ENCODE measurements at places on chromosomes 6 and 20.

DNA sequence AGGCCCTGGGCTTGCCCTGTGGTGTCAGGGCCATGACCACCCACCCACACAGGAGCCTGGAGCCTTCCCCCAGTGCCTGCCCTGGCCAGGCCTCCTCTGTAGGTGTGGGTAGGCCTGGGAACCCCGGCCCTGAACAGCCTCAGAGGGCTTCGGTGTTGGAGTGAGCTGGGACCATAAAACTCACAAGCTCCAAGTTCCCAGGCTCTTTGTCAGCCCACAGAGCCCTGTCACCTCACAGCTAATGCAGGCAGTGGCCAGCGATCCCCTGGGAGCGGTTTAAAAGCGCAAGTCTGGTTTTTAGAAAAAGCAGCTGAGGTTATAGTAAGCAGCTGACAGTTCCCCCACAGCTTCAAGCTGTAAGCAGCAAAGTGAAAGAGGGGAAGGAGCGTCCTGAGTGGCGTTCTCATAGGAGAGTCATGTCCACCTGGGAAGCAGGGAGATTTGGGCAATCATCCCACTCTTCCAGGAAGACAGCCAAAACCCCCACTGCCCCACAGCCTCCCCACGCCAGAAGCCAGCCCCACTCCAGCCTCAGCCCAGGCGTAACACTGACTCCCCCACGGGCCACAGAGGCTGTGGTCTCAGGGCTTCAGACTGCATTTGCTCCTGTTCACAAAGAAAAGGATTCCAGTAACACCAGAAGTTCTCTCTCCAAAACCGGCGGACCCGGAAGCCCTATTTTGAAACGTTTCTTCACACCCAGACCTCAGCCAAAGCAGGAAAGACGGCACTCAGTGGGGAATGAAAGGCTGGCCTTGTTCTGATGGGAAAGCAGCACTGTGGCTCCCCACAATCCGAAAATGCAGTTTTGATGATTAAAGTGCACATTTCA, 34.3 kb upstream of the FOXC1 start:
- peak; percentile 53 for DNase-seq

- DNase-seq, result peak; percentile 61
These were observed 118.6 kb downstream of the OGFRL1 start for GRCh38 chr6:71406865-71407860.

DNA sequence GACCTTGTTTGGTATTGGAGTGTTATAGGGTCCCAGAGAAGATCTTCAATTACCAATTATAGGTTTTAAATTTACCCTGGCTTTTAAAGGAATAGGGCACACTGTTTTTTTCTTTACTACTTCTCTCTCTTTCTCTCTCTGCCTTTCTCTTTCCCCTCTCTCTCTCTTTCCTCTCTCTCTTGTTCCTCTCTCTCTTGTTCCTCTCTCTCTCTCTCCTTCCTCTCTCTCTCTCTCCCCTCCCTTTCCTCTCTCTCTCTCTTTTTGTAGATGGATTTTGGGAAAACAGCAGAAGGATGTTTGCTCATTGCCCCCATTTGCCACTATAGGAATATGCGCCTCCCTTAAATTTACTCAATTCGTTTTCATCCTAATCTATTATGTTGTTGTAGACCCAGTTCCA, 45.2 kb downstream of the TBX18 start:
- DNase-seq, result no peak

GRCh38 chr6:93566285-93566684, 146.9 kb upstream of the EPHA7 start:
- no peak for DNase-seq

- no peak for DNase-seq
These were observed 189.2 kb upstream of the FERMT1 start for GRCh38 chr20:6311841-6312655.

- no peak for DNase-seq
These were observed 203.1 kb downstream of the C6orf118 start for GRCh38 chr6:165106261-165106660.

DNA sequence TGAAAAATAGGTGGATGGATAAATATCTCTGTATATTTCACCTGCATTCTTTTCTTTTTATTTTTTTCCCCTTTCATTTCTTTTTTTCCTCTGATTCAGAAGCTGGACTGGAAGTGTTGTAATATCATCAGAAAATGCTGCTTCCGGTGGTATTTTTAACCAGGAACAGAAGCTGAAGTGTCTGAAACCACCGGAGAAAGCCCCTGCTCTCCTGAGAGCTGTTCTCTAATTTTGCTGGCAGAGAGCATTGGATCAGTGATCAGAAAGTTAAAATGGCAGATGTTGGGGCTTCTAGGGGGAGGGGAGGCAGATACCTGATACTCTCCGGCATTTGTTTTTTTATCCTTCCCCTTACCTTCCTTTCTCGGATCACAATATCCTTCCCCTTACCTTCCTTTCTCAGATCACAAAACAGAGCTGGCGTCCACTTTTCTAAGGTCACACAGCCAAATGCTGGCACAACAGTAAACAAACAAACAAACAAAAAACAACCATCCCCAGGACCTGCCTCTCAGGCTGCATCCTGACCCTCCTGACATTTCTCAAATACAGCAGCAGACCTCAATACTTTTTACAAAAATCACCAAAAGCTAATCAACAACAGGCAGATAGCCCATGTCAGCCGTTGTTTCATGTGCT, 143.2 kb upstream of the ZNF217 start:
- DNase-seq, result no peak

DNA sequence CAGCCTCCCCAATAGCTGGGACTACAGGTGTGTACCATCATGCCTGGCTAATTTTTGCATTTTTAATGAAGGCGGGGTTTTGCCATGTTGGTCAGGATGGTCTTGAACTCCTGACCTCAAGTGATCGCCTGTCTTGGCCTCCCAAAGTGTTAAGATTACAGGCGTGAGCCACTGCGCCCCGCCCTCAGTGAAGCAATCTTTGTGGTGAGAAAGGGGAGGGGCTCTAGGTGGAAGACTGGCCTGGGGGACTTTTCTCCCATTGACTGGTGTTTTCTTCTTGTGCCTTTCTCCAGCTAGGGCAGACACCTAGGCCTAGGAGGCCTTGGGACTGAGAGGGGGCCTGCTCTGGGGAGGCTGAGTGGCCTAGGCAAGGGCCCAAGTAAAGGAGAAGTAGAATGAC, 84.1 kb downstream of the DNAAF9 start:
- DNase-seq, result no peak

- peak; percentile 51 for DNase-seq
These were observed 13.5 kb downstream of the ZMYND8 start for GRCh38 chr20:47343007-47343472.

- peak; percentile 85 for DNase-seq
These were observed 116.6 kb downstream of the MRPL14 start for GRCh38 chr6:44010411-44011349.

DNA sequence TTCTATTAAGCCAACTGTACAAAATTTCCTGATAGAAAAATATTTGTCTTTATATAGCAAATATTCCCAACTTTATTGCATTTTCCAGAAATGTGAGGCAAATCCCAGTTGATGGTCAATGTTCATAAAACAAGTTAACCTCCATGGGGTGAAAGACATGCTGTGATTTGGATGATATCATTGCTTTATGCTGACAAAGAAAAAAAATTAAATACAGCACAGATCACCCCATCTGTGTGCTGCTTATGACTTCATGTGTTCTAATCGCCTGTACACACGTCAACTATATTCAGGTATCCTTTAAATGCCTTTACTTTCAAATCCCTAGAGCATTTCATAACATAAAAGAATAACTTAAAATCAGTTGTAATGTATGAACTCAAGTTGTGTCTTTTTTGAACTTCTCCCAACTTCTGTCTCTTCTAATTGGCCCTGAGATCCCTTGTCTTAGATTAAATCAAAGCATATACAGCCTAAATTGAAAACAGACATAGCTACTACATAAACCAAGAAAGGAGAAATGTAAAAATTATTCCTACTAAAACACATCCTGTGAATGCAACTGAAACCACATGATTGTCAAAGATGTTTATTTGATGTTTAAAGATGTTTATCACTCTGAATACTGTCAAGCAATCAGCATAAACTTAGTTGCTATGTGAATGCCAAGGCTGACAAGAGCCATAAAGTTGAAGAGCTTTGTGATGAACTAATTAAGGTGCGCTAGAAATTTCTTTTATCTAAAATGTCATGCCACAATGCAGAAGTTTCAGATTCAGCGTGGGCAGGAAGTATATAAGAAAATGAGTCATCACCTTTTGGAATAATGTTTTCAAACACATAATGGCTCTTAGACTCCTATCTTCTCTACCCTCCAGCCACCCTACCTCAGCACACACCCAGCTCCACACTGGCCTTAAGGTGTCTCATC, 68.7 kb downstream of the FILIP1 start:
- no peak for DNase-seq

DNA sequence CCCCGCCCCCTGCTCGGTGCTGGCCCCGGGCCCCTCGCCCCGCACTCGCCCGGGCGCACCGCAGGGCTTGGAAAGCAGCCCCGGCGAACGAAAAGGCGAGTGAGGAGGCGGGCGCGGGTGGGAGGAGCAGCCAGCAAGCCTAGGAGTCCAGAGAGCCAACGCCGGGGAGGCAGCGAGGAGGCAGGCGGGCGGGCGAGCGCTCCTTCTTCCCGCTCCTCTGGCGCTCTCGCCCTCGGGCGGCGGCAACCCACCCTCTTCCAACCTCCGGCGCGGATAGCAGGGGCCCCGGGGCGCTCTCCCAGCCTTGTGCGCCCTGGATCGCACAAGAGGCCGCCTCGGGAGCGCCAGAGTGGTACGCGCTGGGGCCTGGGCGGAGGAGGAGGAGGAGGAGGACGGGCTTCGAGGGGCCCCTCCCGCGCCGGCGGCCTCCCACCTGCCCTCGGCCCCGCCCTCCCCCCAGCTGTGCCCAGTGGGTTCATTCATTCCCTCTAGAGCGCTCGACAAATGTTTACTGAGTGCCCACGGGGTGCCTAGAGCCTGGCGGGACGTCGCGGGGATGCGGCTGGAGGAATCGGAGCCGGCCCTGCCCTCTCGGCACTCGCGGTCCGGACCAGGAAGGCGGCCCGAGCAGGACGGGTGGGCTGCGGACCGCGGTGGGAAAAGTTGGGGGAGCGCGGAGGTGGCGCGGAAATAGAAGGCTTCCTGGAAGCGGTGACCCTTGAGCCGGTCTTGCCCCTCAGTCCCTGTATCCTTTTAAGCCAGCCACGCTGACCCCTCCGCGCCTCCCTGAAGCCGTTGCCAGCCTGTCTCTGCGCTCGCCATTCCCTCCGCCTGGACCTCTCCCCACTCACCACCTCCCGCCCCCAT, at the start of gene BMP7:
Gene BMP7 (minus strand): TSS at position 351 of the 867 bp plus-strand sequence. CDS start 519 bp downstream, outside the sequence.
- DNase-seq, result peak; percentile 86

DNA sequence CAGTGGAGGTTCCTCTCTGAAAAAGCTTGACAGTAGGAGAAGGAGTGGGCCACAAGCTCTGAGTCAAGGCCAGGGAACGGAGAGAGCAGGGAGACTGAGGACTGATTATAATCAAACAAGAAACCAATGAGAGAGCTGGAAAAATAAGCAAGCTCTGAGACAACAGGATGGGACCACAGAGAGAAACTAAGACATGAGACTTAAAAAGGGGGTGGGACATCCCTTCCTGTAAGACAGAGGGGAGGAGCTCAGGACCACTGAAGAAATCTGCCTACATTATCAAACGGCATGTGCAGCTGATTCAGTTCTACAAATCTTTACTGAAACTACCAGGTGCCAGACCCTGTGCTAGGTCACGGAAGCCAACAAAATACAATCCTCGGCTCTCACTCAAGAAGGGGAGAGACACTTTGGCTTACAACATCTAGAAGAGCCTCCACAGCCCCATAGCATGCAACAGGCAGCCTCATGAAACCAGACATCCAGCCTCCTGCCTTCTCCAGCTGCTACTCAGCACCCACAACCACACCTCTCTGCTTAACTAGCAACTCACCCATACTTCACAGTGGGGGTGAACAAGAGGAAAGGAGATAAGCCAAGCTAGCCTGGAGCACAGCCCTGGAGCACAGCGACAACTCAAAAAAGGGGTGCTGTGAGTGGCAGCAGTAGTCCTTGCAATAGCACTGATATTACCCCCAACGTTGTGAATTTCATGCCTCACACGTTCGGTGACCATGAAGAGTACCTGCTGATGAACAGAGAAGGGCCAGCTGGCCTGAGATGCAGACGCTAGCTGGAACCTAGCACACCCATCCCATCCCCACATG, 39.1 kb upstream of the ANKRD60 start:
- DNase-seq, result no peak

GRCh38 chr20:49942942-49943341, 6.7 kb downstream of the RNF114 start:
- no peak for DNase-seq

- DNase-seq, result peak; percentile 80
These were observed 1.7 kb downstream of the THBD start for GRCh38 chr20:23047738-23048214.

DNA sequence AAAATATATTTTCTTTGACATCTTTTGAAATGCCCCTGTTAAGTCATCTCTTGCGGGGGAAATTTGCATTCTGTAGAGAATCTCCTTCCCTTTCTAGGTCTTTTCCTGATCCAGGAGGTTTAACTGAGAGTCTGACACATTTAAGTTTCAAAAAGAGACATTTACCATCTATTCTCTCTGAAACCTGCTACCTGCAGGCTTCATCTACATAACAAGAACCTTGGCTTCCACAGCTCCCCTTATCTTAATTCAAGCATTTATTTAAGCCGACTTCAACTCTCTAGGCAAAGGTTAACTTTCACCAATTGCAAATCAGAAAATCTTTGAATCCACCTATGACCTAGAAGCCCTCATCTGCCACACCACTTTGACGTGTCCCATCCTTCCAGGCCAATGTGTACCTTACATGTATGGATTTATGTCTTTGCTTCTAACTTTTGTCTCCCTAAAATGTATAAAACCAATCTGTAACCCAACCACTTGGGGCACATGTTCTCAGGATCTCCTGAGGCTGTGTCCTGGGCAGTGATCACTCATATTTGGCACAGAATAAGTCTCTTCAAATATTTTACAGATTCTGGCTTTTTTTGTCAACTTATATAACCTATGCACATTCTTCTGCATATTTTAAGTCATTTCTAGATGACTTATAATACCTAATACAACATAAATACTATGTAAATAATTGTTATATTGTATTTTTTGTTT, 666.7 kb downstream of the UTRN start:
- DNase-seq, result no peak

DNA sequence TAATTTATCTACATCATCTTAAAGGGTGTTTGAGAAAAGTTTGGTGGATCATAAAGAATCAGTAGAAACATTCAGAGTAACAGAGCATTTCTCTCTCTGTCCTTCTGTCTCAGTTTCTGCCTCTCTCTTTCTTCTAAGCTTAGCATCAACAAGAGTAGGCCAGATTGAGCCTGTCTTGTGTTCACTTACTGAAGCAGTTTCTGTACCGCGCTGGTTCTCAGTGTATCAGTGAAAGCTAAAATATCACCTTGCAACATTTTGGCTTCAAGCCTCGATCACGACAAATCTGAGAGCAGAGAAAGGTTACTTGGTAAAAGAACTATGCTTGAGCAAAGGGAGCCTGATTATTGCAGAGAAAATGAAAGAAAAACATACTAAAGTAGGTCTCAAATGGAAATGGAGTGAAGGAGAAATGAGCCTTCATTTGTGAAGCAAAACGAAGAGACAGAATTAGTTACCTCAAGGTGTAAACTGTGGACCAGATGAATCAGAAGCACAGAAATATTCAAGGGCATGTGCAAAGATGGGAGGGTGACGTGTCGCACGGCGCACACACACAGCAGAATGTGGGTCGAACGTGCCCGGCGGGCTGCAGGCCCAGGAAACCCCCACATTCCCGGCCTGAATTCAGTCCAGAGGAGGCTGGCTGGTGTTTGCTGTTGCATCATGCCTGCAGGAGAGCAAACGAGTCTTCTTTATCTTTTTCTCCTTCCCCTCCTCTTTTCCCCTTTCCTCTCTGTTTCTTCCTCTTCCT, 509.3 kb downstream of the QKI start:
- DNase-seq, result peak; percentile 77
